Naive thymus-derived CD4-positive, alpha-beta T cell (primary cell): ENCODE measurements at places on chromosomes 12 and 14. TPM values are rescaled to one million over a fixed set of nuclear protein-coding genes. Genes with fewer than 3 reads are reported as not detected.

LMO3 gene
- total RNA-seq, result not detected

GRCh38 chr12:19689801-19690472, 250.6 kb downstream of the AEBP2 start:
- no peak for DNase-seq

DNA sequence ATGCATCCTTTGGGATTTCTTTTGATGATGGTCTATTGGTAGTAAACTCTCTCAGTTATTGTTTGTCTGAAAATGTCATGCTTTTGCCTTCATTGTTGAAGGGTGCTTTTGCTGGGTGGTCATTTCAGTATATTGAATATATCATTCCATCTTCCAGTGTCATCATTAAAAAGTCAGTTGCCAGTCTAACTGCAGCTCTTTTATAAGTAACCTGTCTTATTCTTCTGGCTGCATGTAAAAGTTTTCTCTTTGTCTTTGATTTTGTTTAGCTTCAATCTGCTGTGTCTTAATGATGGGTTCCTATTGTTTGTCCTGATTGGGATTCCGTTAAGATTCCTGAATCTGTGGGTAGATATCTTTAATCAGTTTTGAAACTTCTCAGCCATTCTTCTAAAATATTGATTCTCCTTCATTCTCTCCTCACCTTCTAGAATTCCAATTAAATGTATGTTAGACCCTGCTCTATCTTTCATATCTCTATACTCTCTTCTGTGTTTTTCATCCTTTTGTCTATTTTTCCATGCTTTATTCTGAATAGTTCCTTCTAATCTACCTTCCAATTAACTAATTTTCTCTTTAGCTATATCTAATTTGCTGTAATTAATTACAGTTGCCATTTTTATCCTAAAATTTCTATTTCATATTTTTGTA, 6.4 kb downstream of the OAS1 start:
- no peak for DNase-seq

DNA sequence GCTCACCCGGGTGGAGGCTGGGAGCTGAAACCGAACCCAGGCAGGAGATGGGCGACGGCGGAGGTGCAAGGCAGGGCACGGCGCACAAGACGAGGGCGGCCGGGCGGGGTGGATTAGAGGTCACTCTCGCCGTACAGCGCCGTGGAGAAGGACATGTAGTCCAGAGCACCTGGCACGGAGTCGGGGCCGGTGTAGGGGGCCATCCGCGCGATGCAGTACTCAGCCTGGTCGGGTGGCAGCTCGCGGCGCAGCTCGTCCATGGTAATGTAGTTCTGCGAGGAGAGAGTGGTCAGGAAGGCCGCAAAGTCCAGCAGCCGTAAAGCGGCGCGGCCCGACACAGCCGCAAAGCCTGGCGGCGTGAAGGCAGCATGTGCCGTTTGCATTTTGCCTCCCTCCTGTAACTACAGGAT, 81.9 kb upstream of the ZFP36L1 start:
- DNase-seq, result no peak

GRCh38 chr12:132582582-132583410, 27.6 kb downstream of the LRCOL1 start:
- no peak for DNase-seq
